ENCODE measurements at places on chromosomes 5 and 9.

- DNase-seq, result no peak
These were observed 590.0 kb upstream of the DMAC1 start for GRCh38 chr9:8389531-8389930.

- DNase-seq, result no peak
These were observed 360.0 kb downstream of the OSTF1 start for GRCh38 chr9:75448281-75448680.

DNA sequence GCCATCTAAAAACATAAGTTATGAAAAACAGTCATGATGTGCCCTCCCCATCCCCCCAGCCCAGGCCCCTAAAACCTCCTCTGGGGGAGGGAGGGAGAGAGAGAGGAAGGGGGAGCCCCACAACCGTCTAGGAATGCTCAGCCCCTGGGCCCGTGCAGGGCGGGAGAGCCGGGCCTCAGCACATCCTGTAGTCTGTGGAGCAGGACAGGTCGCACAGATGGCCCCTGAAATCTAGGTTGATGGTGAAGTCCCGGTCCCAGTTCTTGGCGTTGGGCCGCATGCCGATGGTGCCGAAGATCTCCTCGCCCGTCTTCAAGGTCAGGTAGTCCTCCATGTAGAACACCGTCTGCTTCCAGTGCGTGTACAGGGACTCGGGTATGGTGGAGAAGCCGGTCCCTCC lies 38.1 kb downstream of the RAB24 start:
- DNase-seq, result no peak

GRCh38 chr9:134198791-134199190 lies 34.4 kb upstream of the RNU6ATAC start:
- DNase-seq, result no peak

DNA sequence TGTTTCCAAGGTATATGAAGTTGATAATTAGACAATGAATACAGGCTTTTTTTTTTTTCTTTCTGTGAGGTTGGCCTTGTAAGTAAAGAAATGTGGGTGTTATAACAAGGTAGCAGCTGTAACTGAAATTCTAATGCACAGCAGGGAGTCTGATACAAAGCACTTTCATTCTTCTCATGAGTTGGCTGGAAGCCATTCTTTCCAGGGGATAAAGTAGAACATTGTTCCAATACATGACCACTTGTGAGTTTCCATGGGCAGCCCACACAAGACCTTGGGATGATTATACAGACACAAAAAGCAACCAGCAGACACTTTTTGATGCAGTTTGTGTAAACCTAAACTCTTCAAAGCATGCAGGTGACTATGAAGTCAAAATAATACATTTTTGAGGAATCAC lies 1785.9 kb upstream of the WWC1 start:
- DNase-seq, result no peak

- peak; percentile 58 for DNase-seq
These were observed 568 bp downstream of the MACIR start for GRCh38 chr5:103258957-103259704.

GRCh38 chr5:53039855-53040254 lies 50.7 kb downstream of the ITGA2 start:
- DNase-seq, result no peak

- DNase-seq, result no peak
These were observed 118.8 kb upstream of the RPS23 start for GRCh38 chr5:82396871-82397514.

GRCh38 chr5:145204743-145205142 lies 630.4 kb downstream of the PRELID2 start:
- DNase-seq, result no peak

GRCh38 chr5:151662805-151663204 lies 23.9 kb downstream of the SPARC start:
- no peak for DNase-seq

GRCh38 chr5:109351988-109352864 lies 57.5 kb downstream of the PJA2 start:
- DNase-seq, result no peak

GRCh38 chr9:131608493-131609037 lies 63.2 kb downstream of the PRRT1B start:
- no peak for DNase-seq

GRCh38 chr5:61551637-61552313 lies 219.7 kb downstream of the ZSWIM6 start:
- no peak for DNase-seq

DNA sequence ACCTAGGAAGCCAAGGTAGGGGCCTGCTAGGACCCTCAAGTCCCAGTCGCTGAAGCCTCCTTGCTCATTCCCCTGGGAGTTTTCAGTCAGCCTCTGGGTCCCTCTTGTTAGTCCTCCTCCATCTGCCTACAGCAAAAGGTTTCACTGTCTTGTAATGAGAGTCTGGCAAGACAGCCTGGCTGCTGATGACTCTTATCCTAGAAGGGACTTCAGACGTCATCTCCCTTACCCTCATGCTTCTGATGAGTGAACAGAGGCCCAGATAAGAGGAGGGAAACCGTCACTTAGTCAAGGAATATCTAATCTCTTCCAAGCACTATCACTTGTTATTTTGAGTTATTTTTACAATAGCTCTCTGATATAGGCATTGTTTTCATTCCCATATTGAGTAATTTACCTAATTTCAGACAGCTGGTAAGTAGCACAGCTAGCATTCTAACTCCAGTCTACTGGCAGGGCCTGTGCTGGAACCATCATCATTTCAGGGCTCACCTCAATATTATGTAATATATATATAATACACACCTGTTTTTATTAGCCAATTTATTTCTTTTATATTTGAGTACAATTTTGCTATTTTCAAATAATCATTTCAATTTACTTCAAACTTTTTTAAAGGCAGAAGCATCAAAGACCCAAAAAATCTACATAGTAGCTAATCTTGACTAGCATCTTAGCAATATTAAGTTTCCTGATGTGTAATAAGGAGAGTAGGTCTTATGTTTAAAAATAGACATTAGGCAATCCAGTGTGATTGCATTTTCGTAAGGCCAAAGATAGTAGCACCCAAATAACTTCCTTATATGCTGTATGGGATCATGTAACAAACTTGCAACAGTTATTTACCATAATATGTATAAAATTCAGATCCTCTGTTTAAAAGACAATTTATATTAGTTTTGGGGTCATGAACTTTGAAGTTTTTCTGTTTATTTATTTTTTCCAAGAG lies 7.9 kb downstream of the CMYA5 start:
- DNase-seq, result no peak

DNA sequence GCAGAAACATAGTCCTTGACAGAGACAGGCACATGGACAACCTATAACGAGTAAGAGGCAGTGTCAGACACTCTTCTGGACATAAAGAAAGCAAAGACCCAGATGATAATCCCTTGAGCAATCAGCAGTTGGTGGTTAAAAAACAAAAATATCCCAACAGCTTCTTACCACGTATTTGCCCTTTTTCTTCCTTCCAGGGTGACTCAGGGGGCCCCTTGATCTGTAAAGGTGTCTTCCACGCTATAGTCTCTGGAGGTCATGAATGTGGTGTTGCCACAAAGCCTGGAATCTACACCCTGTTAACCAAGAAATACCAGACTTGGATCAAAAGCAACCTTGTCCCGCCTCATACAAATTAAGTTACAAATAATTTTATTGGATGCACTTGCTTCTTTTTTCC lies 9.5 kb downstream of the GZMK start:
- no peak for DNase-seq

- no peak for DNase-seq
These were observed 256.9 kb downstream of the MAN2A1 start for GRCh38 chr5:109946610-109947009.

DNA sequence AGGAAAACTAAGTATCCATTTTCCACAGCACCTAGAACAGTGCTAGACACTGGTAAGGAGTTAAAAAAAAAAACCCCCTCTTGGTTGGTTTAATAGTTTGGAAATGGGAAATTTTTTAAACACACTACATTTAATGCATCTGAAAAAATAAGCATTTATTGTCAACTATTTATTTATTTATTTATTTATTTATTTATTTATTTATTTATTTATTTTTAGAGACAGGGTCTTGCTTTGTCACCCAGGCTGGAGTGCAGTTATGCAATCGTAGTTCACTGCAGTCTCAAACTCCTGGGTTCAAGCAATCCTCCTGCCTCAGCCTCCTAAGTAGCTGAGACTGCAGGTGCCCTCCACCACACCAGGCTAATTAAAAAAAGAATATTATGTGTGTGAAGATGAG lies 51.6 kb downstream of the SNCAIP start:
- DNase-seq, result no peak

DNA sequence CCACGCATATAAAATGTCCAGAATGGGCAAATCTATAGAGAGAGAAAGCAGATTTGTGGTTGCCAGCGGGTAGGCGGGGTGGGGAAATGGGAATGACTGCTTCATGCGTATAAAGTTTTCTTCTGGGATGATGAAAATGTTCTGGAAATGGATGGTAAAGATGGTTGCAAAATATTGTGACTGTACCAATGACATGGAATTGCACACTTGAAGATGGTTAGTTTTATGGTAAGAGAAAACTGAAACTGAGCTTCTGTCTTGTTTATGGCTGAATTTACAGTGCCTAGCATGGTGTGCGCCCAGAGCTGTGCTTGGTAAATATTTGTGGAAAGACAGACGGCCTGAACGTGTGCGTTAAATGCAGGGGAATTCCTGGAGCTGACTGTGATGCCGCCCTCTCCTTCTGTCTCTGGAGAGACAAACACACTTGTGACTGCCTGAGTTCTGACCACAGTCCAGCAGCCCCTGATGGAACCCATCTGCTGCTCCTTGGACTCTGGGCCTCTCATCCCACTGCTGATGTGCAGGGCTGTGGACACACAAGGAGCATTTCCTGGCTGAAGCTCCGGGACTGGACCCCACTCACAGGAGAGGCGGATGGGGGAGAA lies 8.6 kb upstream of the PTGES start:
- no peak for DNase-seq

GRCh38 chr5:168642019-168642418 lies 62.9 kb upstream of the PANK3 start:
- DNase-seq, result no peak

DNA sequence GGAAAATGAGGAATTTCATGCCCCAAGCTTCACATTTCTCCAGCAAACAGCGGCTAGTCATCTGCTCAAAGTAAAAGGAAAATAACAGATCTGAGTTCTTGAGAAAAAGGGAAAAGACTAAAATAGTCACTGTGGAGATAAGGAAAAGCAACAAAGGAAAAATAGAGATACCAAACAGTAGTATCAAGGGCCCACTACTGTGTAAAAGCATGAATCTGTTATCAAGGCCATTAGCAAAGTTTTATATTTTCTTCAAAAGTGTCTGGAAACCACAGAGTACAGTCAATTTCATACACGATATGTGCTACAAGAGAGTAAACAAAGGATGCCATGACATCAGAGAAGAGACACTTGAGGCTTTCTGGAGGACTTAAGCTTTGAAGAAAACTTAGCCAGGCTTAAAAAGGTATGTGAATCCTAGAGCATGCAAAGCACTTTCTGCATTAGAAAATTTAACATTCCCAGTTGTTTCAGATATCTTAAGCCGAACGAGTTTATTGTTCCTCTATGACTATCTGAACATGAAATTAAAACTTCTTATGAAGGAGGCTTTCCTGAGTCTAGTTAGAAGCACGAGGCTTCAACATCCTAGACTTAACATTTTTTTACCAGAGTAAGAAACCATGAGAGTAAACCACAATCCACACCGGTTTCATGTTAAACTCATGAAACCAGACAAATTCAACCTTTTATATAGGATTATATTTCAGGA lies 1.2 kb downstream of the TTC33 start:
- DNase-seq, result no peak

- no peak for DNase-seq
These were observed 13.5 kb downstream of the BTNL9 start for GRCh38 chr5:181053488-181054121.

- no peak for DNase-seq
These were observed 34.9 kb upstream of the TIFAB start for GRCh38 chr5:135487037-135487395.

DNA sequence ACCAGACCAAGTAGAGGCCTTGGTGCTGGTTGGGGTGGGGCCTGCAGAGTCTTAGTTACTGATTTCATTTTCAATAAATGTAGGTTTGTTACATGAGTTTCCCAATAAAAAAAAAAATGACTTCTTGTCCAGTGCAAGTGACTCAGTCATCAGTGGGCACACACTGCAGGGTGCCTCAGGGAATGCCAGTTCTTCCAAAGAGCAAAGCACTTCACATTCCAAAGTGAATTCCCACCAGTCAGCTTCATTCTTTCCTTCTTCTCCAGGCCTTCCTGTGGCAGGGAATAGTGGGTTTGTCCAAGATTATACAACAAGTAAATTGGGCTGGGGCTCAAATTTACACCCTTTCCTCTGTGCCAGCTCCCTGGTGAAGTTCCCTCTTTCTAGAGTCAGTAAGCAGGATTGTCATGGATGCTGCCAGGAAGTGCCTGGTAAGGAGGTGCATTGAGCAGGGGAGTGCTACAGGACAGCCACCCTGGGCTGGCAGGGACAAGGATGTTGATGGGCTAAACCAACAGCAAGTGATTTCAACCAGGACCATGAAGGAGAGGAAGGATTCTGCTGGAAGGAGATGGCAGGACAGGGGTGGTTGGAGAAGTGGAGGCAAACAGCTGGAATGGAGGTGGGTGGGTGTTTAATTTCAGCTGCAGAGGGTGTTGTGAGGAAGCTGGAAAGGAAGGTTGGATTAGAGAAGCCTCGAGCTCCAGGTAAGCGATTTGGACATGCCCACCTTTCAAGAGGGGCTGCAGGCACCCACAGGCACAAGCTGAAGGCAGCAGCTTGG lies 3.7 kb upstream of the B4GALT7 start:
- no peak for DNase-seq

- DNase-seq, result no peak
These were observed at the start of gene SNCAIP for GRCh38 chr5:122311961-122312590. TSS of gene SNCAIP (plus strand) at chr5:122312237. CDS start at chr5:122391135, 78,898 bp downstream.

GRCh38 chr9:92669527-92669889 lies 423 bp downstream of the IPPK start:
- DNase-seq, result peak; percentile 19

- no peak for DNase-seq
These were observed 36.6 kb downstream of the MRPL36 start for GRCh38 chr5:1762883-1763547.

- no peak for DNase-seq
These were observed 655.5 kb upstream of the ZNF608 start for GRCh38 chr5:125401724-125402622.

DNA sequence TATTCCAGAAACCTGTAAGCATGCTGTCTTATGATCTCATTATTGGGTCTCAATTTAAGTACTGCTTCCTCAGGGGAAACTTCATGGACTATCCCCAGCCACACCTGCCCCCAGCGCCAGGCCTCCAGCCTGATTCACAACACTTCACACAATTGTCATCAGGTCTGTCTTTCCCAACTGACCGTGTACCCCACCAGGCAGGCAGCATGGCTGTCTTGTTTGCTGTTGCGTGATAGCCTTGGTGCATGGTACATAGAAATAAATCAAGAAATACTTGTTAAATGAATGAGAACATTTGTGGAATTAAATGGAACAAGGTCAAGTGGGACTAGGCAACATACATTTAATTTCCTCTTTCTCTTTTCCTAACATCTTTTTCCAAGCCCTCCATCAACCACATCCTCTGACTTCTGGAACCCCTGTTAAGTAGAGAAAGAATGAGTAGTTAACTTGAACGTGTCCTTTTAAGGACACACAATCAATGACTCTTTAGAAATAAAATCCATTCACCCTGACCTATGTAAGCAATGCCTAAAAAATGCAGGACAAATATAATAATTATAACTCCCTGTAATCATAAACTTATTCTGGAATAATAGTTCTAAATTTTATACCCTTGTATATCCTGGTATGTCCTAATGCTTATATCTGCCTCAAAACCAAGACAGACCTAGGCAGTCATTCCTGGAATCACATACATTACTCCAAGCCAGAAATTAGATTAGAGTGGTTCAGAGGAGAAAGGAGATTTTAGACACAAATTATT lies 17.2 kb upstream of the THG1L start:
- DNase-seq, result no peak

Measured in stimulated activated CD8-positive, alpha-beta memory T cell treated with anti-CD3 and anti-CD28 coated beads, Interleukin-12 subunit alpha, Interleukin-12 subunit beta, amount 100 ng/mL, for 4 hours (primary cell).